Thoracic aorta (tissue), 2 donors: ENCODE measurements at places on chromosomes 1 and 21. TPM values are rescaled to one million over a fixed set of nuclear protein-coding genes. Genes with fewer than 3 reads are reported as not detected.

DNA sequence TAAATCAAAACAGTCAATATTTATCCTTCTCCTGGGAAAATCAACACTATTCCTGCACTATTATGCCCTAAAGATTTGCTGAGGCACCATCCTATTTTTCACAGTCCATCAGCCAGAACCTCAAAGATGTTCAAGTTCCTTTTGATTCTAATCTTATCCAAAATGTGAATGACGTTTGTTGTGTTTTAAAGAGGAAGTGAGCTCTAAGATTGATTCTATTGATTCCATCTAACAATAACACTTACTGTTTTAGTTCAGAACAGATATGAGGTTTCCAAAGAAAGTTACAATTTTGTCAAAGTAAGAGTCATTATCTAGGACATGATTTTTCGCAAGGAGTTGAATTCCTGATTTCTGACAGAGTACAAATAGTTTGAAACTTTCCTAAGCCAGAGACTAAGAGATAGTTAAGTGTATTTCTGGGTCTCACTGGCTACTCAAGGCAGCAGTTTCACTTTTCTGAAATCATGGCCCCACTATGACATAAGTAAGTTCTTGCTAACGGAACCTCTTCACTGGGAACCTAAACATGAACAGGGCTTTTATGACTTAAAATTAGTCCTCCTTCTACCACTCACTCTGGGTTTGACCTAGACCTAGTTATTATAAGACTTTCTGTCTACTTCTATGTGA lies 84.7 kb downstream of the LHX9 start:
- H3K4me3 ChIP-seq, result no peak overlapping the region
- H3K27me3 ChIP-seq, result no peaks in the 10 kb centered on the region
- no peaks in the 10 kb centered on the region for H3K36me3 ChIP-seq
- no peaks in the 10 kb centered on the region for H3K4me1 ChIP-seq
- no peak for DNase-seq

- no peaks in the 10 kb centered on the region for H3K27me3 ChIP-seq
- DNase-seq, result no peak
- H3K27ac ChIP-seq, result no peak within 1 kb of the TSS
- H3K36me3 ChIP-seq, result no peaks in the 10 kb centered on the region
- no peaks in the 10 kb centered on the region for H3K4me1 ChIP-seq
Measured at GRCh38 chr1:152707860-152708259, at the start of gene LCE4A. LCE4A (plus strand) TSS chr1:152708160; CDS start chr1:152709076, 916 bp downstream.

GRCh38 chr1:58783090-58783992 lies 506 bp downstream of the JUN start:
- H3K36me3 ChIP-seq, result peaks cover 4% of the 10 kb centered on the region
- no peaks in the 10 kb centered on the region for H3K27me3 ChIP-seq
- peak overlapping the region; percentile 83 for H3K4me3 ChIP-seq

Gene NECTIN4
- not detected for total RNA-seq

- no peaks in the 10 kb centered on the region for H3K27me3 ChIP-seq
- H3K4me1 ChIP-seq, result peaks cover 40% of the 10 kb centered on the region
- peak within 1 kb of the TSS; percentile 67 for H3K27ac ChIP-seq
- DNase-seq, result no peak
- no peak within 1 kb of the TSS for H3K4me3 ChIP-seq
Measured at GRCh38 chr1:180558664-180559063, at the start of gene OVAAL. OVAAL (plus strand) TSS chr1:180558964.

Gene PGLYRP4
- not detected for total RNA-seq

Gene FOXD2
- total RNA-seq, result 4.9 TPM

DNA sequence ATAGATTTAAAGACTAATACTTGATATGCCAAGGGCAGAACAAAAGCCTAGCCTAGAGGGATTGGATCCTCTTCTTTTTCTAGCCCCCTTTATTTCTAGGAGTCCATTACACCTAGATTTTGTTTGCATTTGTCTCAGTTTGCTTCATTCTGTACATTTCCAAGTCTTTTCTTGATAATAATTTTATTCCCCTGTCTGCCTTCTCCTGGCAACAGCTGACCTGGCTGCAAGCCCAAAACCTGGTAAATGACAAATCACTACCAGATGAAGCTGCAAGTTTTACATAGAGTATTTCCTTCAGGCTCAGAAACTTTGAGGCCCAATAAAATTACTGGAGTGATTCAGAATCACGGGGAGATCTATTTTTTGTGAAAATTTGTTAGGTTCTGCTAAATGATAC lies 36.5 kb upstream of the LHX8 start:
- H3K36me3 ChIP-seq, result no peaks in the 10 kb centered on the region
- no peak overlapping the region for H3K27ac ChIP-seq
- no peaks in the 10 kb centered on the region for H3K4me1 ChIP-seq
- DNase-seq, result no peak

- no peaks in the 10 kb centered on the region for H3K27me3 ChIP-seq
- H3K27ac ChIP-seq, result no peak overlapping the region
- no peaks in the 10 kb centered on the region for H3K4me1 ChIP-seq
- no peak overlapping the region for H3K4me3 ChIP-seq
Measured at GRCh38 chr1:38481871-38482826, 377.4 kb downstream of the RRAGC start.

Gene LORICRIN
- not detected for total RNA-seq

- no peak overlapping the region for H3K27ac ChIP-seq
- H3K4me1 ChIP-seq, result no peaks in the 10 kb centered on the region
- no peak overlapping the region for H3K4me3 ChIP-seq
- no peak for DNase-seq
- no peaks in the 10 kb centered on the region for H3K27me3 ChIP-seq
Measured at GRCh38 chr1:5916572-5917280, 75.5 kb downstream of the NPHP4 start.

GRCh38 chr1:209755926-209756614 lies at the start of gene TRAF3IP3:
TRAF3IP3 (plus strand) TSS chr1:209756053; CDS start chr1:209760040, 3,987 bp downstream.
- H3K27me3 ChIP-seq, result no peaks in the 10 kb centered on the region
- no peak within 1 kb of the TSS for H3K27ac ChIP-seq
- DNase-seq, result no peak

DNA sequence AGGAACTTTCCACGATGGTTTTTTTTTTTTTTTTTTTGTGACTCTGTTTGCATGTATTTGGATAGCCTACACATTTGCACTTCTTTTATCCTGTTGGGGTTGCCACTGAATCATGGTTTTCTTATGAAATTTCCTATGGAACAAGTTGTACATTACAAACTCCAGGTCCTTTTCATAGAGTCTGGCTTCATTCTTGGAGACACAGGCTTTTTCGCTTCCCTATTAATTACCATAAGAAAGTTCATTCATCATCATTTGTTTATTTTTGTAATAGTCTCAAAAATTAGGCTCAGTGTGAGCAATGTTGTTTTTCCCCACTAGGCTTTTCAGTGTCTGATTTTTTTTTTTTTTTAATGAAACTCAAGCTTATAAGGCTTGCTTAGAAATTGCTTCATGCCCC lies 179.4 kb downstream of the FMN2 start:
- H3K4me3 ChIP-seq, result no peak overlapping the region
- no peaks in the 10 kb centered on the region for H3K36me3 ChIP-seq
- no peak for DNase-seq
- no peaks in the 10 kb centered on the region for H3K4me1 ChIP-seq
- H3K27me3 ChIP-seq, result no peaks in the 10 kb centered on the region
- no peak overlapping the region for H3K27ac ChIP-seq

GRCh38 chr1:199508653-199509052 lies 518.9 kb upstream of the NR5A2 start:
- H3K27me3 ChIP-seq, result no peaks in the 10 kb centered on the region
- H3K27ac ChIP-seq, result no peak overlapping the region
- H3K36me3 ChIP-seq, result no peaks in the 10 kb centered on the region

Gene CSMD2
- 3.0 TPM for total RNA-seq

Gene SCAF4
- 15.4 TPM for total RNA-seq

Gene SLC9C2
- total RNA-seq, result not detected

DNA sequence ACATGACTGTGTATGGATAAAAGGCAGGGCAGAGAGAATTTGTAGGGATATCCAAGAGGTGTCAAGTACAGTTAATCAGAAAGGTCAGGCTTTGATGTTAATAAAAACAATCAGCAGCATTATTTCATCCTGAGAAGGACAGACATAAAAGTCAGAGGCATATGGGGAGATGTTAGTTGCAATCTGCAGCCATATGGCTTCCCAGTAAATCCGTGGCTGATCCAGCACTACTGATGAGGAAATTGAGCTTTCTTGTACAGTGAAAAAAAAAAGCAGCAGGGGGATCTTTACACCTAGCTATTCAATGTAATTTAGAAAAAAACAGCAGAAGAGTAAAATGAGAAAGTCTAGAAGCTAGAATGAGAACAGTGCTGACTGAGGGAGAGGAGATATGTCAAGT lies 2.2 kb upstream of the SPRR1B start:
- no peak for DNase-seq
- H3K27ac ChIP-seq, result no peak overlapping the region
- H3K27me3 ChIP-seq, result no peaks in the 10 kb centered on the region
- H3K4me1 ChIP-seq, result no peaks in the 10 kb centered on the region
- no peak overlapping the region for H3K4me3 ChIP-seq

Gene SH2D5
- not detected for total RNA-seq

- H3K4me1 ChIP-seq, result peaks cover 8% of the 10 kb centered on the region
- H3K27ac ChIP-seq, result peak overlapping the region; percentile 40
- no peaks in the 10 kb centered on the region for H3K27me3 ChIP-seq
Measured at GRCh38 chr1:209802117-209802779, 3.7 kb downstream of the IRF6 start.

Gene B4GALT3
- 145 TPM for total RNA-seq

Gene RIMKLA
- total RNA-seq, result 0.14 TPM

Gene FAM151A
- total RNA-seq, result not detected

- H3K27me3 ChIP-seq, result no peaks in the 10 kb centered on the region
- DNase-seq, result no peak
- peaks cover 15% of the 10 kb centered on the region for H3K36me3 ChIP-seq
- H3K4me1 ChIP-seq, result peaks cover 2% of the 10 kb centered on the region
Measured at GRCh38 chr1:206419783-206420182, 50.5 kb upstream of the IKBKE start.

DNA sequence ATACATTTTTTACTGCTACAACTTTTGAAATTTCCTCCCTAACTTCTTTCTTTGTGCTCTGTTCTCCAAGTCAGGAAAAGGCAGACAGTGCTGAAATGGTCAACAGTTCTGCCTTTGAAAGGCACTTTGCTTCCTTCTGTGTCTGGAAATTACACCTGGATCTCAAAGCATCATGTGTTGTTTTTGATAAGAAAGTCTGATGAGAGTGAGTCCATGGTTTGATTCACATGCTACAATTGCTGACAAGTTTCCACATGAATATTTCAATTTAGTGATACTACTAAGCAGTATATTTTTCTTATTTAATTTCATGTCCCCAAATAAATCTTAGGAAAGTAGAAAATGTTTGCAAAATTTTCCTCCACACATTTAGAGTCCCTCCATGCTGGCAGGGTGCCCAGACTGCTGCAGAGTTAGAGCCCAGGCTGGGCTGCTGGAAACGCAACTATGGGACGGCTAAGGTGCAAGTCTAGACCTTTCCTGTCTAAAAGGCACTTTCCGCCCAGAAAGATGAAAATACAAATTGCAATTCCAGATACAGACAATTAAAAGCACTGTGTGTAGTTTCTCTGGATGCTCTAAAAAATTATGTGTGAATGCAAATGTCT lies 96.6 kb upstream of the RUNX1 start:
- no peaks in the 10 kb centered on the region for H3K4me1 ChIP-seq
- no peaks in the 10 kb centered on the region for H3K36me3 ChIP-seq
- DNase-seq, result no peak
- H3K27me3 ChIP-seq, result no peaks in the 10 kb centered on the region

DNA sequence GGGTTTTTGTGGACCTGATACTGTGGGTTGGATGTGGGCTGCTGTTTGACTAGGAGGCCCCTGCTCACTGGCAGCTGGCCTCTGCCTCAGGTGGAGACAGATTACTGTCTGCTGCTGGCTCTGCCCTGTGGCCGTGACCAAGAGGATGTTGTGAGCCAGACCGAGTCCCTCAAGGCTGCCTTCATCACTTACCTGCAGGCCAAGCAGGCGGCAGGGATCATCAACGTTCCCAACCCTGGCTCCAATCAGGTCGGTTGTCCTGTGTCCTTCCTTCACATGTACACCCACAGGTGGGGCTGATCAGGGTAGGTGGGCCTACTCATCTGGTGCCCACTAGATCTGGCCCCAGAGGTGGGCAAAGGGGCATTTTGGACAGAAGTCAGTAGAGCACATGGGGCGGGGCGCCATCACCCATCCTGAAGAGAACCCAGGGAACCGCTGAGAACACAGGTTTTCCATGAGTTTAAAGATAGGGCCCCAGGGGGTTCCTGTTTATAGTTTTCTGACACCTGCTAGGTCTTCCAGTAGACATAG lies 37.2 kb downstream of the ZBTB17 start:
- peaks cover 5% of the 10 kb centered on the region for H3K4me1 ChIP-seq
- H3K27me3 ChIP-seq, result no peaks in the 10 kb centered on the region
- DNase-seq, result no peak
- H3K4me3 ChIP-seq, result no peak overlapping the region

Gene IL10
- total RNA-seq, result 19.8 TPM

DNA sequence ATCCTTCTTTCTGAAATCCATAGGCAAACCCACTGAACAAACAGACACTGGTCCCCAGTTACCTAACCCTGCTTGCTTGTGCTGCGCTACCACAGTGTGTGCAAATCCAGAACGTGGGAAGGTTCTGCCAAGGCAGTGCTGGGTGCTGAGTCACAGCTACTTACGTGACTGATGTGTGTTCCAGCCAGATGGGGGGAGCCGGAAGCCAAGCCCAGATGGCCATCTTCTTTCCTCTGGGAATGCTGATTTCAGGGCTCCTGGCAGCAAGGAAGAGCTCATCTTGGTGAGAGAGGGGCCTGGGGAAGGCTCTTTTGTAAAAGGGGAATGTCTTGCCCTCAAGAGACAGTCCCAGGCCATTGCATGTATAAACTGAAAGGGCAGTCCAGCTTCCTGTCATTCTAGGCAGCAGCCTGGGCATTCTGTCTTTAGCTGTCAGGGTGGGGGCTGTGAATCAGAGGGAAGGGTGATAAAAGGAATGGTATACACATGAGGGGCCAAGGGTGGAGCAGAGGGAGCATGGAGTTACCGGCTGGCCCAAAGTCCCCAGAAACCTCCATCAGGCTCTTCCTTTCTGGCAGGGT lies 54.1 kb downstream of the CD46 start:
- no peak overlapping the region for H3K4me3 ChIP-seq
- no peaks in the 10 kb centered on the region for H3K27me3 ChIP-seq
- peak overlapping the region; percentile 73 for H3K27ac ChIP-seq
- peaks cover 48% of the 10 kb centered on the region for H3K36me3 ChIP-seq
- peaks cover 39% of the 10 kb centered on the region for H3K4me1 ChIP-seq

Gene IRF6
- 4.1 TPM for total RNA-seq

DNA sequence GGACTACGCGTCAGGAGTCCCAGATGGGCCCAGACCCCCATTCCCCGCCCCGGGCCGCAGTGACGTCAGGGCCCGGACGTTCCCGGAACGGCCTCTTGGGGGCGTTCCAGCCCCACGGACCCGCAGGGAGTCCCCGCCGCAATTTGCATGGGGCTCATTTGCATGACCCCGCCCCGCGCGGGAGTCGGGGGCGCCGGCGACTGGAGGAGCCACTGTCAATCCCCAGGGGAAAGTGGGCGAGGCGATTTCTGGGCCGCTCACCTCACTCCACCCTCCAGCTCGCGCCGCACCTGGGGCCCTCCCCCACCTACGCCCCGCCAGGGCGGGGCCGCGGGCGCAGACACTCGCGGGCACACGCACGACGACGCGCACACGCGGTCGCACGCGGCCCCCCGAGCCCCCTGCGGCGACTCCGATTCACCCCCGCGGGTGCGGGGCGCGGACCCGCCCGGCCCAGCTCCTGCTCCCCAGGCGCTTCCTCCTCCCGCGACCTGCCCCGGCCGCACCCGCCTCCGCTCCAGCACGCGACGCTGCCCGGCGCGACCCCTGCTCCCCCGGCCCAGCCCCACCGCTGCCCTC lies 13.2 kb downstream of the AGRN start:
- H3K27ac ChIP-seq, result no peak overlapping the region
- H3K27me3 ChIP-seq, result peaks cover 6% of the 10 kb centered on the region
- no peak for DNase-seq
- peaks cover 12% of the 10 kb centered on the region for H3K4me1 ChIP-seq

GRCh38 chr1:172019976-172020375 lies 178.7 kb downstream of the DNM3 start:
- no peak for DNase-seq
- no peak overlapping the region for H3K4me3 ChIP-seq
- H3K4me1 ChIP-seq, result no peaks in the 10 kb centered on the region
- H3K27ac ChIP-seq, result no peak overlapping the region
- no peaks in the 10 kb centered on the region for H3K36me3 ChIP-seq
- H3K27me3 ChIP-seq, result no peaks in the 10 kb centered on the region
